ENCODE measurements at places on chromosomes 7 and 10.

DNA sequence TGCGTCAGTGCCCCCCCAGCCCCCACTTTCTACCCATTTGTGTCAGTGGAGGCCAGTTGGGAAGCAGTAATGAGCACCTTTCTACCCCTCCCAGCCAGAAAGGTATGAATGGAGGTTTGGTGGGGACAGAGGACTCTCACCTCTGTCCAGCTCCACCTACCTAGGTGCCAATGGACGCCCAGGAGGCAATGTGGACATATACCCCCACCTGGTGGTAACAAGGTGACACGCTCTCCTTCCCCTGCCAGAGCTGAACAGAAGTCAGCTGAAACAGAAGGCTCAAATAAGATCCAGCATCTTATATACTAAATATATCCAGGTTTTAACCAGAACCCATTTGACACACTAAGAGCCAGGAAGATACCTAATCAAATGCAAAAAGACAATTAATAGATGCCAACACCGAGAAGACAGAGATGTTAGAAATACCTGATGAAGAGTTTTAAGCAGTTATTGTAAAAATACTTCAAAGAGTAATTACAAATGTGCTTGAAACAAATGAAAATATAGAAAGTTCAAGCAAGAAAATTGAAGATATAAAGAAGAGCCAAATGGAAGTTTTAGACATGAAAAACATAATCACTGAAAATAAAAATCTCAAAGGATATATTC lies 18.4 kb upstream of the SORCS3 start:
- DNase-seq, result no peak

DNA sequence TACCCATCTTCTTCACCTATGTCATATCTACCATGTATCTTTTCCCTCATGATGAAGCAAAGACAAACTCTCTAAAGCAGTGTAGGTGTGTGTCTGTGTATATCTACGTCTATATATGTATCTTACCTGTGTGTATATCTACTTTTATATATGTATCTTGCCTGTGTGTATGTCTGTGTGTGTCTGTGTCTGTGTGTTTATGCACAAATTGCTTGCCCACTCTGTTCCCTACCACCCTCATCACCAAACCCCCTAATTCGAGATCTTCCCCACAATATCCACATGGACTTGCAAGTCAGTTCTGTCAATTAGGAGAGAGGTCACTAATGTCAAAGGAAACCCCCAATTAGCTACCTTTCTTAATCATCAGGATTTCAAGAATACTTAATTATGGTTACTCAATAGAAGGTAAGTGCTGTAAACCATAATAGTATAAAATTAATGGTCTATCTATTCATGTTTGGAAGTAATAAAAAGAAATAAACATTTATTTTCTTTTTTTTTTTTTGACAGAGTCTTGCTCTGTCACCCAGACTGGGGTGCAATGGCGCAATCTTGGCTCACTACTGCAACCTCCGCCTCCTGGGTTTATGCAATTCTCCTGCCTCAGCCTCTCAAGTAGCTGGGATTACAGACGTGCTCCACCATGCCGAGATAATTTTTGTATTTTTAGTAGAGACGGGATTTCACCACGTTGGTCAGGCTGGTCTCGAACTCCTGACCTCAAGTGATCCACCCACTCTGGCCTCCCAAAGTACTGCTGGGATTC lies 43.6 kb downstream of the ANKRD61 start:
- DNase-seq, result no peak

DNA sequence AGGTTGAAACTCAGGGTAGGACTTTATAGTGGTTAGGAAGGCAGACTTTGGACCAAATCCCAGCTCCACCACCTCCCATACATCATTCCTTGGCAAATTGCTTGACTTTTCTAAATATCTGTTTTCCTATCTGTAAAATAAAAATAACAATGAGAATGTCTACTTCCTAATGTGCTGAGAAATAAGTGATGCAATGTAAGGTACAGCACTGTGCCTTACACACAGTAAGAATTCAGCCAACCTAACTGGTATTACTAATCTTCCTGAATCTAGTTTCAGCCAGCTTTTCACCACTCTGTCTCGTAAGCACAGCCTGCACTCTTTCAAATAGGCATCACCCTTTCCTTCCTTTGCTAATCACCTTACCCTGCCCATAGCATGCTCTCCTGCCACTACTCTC lies 9.7 kb downstream of the PRLHR start:
- no peak for DNase-seq

DNA sequence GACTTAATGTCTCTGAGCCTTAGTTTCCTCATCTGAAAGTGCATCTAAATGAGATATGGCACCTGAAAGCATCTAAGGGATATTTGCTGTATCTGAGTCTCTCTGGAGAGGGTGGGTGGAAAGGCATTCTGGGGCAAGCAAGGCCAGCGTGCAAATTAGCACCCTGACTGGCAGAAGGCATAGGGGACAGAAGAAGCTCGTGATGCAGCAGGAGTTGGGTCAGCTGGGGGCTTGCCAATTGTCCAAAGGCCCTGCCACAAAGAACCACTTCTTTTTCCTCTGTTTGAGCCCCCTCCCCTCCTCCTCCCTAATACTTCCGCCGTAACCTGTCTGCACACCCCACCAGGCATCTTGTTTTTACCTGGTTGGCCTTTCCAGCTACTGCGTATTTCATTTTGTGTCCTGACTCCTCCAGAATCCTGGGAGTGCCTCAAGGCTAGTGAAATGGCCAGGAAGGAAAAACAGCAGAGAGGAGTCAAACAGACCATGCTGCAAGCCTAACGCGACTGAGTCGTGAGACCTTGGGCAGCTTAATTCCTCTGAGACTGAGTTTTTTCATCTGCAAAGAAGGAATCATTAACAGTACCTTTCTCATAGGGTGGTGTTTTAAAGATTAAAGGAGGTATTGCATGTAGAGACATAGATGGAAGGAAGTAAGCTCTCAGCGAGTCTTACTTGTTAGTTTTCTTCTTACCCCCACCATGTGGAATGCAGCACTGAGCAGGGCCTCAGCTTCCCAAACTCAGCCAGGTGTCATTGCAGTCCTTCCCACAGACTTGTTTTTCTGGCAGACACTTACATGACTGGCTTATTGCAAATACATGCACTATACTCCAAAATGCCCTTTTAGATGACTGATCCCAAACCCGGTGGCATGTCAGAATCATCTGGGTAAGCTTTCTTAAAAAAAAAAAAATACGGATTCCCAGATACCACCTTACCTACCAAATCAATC lies 49.1 kb upstream of the MXI1 start:
- DNase-seq, result no peak

DNA sequence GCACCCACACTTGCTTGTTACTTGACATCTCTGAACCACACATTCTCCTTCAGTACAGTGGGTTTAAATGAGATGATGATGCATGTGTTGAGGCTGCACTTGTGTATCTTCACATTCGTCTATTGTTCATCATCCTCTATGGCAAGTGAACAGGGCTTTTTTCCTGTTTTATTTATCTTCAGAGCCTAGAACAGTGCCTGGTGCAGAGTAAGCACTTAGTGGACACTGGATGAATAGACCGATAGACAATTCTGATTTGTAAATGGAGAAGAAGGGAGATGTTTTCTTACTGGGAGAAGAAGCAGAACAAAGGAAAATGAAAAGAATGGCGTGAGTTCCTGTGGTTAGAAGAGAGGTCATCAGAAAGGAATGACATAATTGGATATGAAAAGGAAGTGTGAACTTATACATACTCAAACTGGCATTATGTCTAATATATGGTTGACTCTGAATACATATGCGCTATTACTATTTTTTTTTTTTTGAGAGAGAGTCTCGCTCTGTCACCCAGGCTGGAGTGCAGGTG lies 99.7 kb downstream of the AVL9 start:
- DNase-seq, result no peak

DNA sequence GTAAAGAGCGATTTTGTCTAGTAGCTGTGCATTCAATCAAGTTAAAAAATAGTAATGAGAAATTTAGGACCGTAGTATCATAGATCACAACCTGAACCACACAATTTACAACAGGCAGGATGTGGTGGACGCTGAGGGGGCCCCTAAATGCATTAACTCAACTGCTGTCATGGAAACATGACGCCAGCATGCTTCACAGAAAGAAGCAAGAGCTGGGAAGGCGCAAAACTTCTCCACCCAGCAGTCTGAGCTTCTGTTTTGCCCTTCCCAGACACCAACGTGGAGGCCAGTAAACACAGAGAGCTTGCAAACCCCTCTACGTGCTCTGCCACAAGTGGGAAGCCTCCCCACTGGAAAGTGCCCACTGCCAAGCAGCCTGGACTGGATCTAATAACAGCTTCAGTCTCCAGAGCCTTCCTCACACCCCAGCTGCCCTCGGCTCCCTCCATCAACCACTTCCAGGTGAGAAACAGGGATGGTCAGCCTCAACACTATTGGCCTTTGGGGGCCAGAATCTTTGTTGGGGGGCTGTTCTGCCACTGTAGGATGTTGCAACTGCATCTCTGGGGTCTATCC lies 151.8 kb downstream of the SFMBT2 start:
- DNase-seq, result peak; percentile 57

GRCh38 chr7:95545007-95545615 lies 51.2 kb downstream of the PDK4 start:
- no peak for DNase-seq

- no peak for DNase-seq
These were observed 704.4 kb upstream of the CELF2 start for GRCh38 chr10:10313149-10313835.

GRCh38 chr10:15844517-15844916 lies 15.8 kb downstream of the MINDY3 start:
- DNase-seq, result no peak

- DNase-seq, result no peak
These were observed 49.1 kb upstream of the MSMB start for GRCh38 chr10:46094931-46095750.

DNA sequence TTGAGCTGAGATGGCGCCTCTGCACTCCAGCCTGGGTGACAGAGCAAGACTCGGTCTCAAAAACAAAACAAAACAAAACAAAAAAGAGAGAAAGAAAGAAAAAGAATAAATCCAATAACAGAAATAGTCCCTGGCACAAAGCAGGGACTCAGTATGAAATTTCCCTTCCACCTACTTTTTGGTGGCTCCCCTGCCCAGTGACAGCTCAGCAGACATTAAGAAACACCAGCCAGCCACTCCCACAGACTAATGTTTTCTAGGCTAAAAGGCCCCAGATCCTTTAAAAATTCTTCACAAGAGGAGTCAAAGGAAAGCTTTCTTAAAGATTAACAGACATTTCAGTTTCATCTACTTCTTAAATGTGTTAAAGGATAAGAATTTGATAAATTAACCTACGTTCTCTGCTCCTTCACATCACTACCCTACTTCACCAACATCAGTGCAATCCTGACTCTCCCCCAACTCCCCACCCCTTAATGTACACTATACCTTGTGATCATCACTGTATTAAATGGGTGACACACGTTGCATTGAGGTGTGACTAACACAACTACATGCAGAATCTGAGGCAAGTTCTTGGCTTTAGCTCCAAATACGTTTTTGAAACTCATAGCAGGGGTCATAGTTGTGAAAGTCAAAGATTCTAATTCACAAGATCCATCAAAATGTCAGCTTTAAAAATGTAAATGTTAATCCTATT lies 114.5 kb upstream of the CAV2 start:
- no peak for DNase-seq

- no peak for DNase-seq
These were observed 16.3 kb downstream of the MTPN start for GRCh38 chr7:135960709-135961451.

GRCh38 chr10:1180836-1181235 lies 124.7 kb downstream of the WDR37 start:
- DNase-seq, result no peak

GRCh38 chr10:84583501-84583900 lies 255.1 kb downstream of the CCSER2 start:
- DNase-seq, result no peak

GRCh38 chr10:122655524-122656307 lies 43.9 kb downstream of the C10orf120 start:
- DNase-seq, result no peak

- no peak for DNase-seq
These were observed 12.1 kb downstream of the GALNTL5 start for GRCh38 chr7:151968357-151968756.

- DNase-seq, result no peak
These were observed 196.8 kb downstream of the RNLS start for GRCh38 chr10:88386204-88386788.

GRCh38 chr7:115827305-115828045 lies 203.1 kb downstream of the TFEC start:
- DNase-seq, result no peak

DNA sequence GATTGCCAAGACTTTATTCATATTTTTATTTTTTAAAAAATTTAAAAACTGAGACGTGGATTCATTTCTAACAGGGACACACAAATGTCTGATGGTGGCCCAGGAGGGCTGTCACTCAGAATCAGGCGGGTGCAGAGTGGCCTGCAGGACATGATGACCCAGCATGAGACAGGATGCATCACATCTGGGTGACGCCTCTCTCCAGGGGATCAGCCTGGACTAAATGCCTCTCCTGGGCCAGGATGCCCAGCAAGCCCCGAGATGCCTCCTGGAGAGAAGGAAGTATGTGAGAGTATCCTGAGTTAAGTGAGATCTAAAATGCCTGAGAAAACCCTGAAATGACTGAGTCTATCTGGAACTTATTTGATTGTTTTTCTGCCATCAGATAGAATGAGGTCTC lies 16.9 kb upstream of the MTURN start:
- DNase-seq, result no peak

- DNase-seq, result no peak
These were observed 37.0 kb downstream of the FAM171A1 start for GRCh38 chr10:15333909-15334649.

DNA sequence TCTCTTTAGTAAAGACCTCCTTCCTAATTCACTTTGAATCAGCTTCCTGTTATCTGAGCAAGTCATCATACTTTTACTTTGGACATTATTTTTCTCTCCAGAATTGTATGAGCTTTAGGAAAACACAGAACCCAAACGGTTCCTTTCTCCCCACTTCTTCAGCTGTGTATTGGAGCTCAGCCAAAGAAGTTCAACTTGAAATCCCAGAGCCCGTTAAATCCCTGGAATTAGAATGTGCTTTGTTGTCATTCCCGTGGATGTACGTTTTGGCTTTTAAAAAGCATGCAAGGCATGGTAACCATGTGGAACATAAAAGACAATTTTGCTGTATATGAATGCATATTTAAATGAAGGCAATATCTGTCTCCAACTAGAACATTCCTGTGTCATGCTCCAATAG lies 46.6 kb downstream of the AGMO start:
- DNase-seq, result no peak

- DNase-seq, result no peak
These were observed 103.9 kb upstream of the POT1 start for GRCh38 chr7:125033506-125033905.

GRCh38 chr10:83371696-83372490 lies 767.4 kb upstream of the GHITM start:
- no peak for DNase-seq

- DNase-seq, result no peak
These were observed 534.3 kb downstream of the PARD3 start for GRCh38 chr10:34280599-34281374.

GRCh38 chr7:98556288-98556687 lies 60.8 kb upstream of the NPTX2 start:
- DNase-seq, result no peak
